ENCODE measurements at places on chromosomes 7 and 10.

GRCh38 chr7:2016761-2017480, 215.8 kb downstream of the MAD1L1 start:
- no peak for DNase-seq

GRCh38 chr10:133140417-133141143, 19.4 kb upstream of the KNDC1 start:
- peak; percentile 34 for DNase-seq

DNA sequence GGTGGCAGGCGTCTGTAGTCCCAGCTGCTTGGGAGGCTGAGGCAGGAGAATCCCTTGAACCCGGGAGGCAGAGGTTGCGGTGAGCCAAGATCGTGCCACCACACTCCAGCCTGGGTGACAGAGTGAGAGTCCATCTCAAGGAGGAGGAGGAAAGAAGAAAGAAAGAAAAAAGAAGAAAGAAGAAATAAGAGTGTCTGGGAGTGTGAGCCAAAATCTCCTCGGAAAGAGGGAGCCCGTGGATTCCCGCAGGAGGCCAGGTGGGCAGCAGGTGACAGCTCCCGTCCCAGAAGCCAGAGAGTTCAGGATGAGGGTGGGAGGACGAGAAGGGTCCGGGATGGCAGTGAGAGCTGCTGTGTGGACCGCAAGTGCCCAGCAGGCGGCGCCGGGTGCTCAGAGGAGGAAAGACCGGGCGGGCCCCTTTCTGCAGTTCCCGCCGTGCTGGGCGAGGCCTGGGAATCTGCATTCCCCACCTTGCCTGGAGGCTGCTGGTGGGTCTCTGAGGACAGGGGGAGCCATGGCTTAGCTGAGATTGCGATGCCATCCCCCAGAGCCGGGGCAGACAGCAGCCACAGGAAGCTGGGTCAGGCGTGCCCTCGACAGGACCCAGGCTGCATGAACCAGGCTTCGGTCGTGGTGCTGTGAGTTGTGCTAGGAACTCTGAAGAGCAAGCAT, 17.1 kb upstream of the AMZ1 start:
- peak; percentile 88 for DNase-seq

DNA sequence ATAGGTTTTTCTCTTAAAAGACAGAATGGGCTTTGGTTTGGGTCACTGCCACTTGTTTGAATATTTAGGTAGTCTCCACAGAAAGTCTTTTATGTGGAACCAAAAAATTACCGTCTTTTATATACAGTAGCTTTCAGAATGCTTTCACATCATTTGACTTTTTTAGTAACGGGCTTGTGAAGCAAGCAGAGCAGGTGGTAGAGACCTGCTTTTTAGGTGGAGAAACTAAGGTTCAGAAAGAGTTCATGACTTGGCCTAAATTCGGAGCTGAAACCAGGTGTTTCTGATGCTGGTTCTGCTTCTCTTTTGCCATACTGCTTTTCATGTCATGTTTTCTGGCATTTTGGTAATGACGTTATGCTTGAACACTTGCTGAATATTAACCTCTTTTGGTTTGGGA, 36.3 kb downstream of the GARS1 start:
- DNase-seq = no peak

DNA sequence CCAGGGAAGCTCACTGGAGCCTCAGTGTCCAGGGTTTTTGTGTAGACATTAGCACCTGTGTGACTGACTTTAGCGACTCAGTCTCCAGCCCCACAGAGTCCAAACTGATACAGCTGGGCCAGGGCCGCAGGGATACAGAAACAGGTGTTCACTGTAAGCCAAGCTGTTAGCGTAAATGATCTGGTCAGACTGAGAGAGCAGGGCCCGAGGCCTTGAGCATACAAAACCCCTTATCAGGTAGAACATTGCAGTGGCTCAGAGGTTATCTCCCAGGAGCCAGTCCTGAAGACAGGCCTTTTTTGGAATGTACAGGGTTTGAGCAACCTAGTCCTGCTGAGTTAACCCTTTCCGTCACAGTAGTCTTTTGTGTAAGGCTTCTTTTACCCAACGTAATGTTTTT, 25.0 kb downstream of the LHPP start:
- no peak for DNase-seq

Data from activated CD8-positive, alpha-beta memory T cell treated with anti-CD3 and anti-CD28 coated beads, Interleukin-2, amount 50 U/mL, for 48 hours (primary cell).